ENCODE measurements at places on chromosomes 1 and 21. TPM values are rescaled to one million over a fixed set of nuclear protein-coding genes. Genes with fewer than 3 reads are reported as not detected.

Gene C8A
- not detected for total RNA-seq

Gene CLEC20A
- not detected for total RNA-seq

Gene FMO5
- 2.9 TPM for total RNA-seq

Gene HYI
- total RNA-seq, result 34.0 TPM

Gene ZNF695
- total RNA-seq, result 0.81 TPM

Gene XCL1
- not detected for total RNA-seq

Gene CENPL
- total RNA-seq, result 7.8 TPM

Gene HTR6
- total RNA-seq, result 0.12 TPM

Gene FAM131C
- 0.65 TPM for total RNA-seq

Gene CNIH3
- 9.2 TPM for total RNA-seq

Gene FCRLB
- 0.49 TPM for total RNA-seq

Gene MYOG
- total RNA-seq, result not detected

Gene DISP3
- total RNA-seq, result not detected

Gene PADI3
- 0.12 TPM for total RNA-seq

Gene KCNAB2
- total RNA-seq, result 17.7 TPM

Gene ATXN7L2
- total RNA-seq, result 3.7 TPM

Gene CLDN19
- not detected for total RNA-seq

Gene C4BPA
- total RNA-seq, result not detected

Data from hair follicle dermal papilla cell (primary cell).